ENCODE measurements at places on chromosomes 3 and 15. TPM values are rescaled to one million over a fixed set of nuclear protein-coding genes. Genes with fewer than 3 reads are reported as not detected.

- DNase-seq, result no peak
Observed at GRCh38 chr3:122255757-122256439, 69.2 kb upstream of the CSTA start.

DNA sequence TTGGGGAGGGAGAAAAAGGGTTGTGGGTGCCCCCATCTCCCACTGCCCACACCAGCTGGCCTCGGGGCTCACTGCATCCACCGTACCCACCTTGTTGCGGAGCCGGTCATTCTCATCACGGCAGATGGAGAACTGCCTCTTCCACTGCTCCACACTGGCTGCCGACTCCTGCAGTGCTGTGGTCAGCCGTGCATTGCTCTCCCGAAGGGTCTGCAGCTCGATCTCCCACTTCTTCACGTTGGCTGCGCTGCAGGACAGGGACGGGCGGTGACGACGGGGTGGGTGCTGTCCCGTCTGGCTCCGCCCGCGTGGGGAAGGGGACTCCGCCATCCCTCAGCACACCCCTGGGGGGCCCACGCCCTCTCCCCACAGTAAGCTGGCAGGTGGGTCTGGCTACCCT lies 45.1 kb downstream of the WHAMM start:
- DNase-seq, result no peak

GRCh38 chr3:140206196-140207040 lies 271.4 kb downstream of the CLSTN2 start:
- DNase-seq, result no peak

DNA sequence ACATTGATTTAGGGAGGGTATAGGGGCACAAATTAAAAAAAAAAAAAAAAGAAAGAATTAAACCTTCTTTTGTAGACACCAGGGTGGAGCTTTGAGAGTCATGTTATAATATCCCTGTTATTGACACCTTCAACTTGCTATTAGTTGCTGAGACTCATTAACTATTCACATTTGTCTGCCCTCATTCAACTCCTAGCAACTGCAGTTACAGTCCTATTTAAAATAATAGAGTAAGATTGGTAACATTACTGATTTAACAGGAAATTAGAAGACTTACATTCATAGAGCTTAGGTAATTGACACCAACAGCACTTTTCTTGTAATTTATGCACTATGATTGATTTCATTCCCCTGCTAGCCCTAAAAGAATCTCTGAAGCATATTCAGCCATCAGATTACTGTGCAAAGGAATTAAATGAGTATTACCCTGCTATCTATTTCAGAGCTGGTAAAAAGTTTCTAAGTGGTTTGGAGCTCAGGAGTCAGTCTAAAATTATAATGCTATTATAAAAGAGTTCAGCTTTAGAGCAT lies 148.8 kb upstream of the TBL1XR1 start:
- no peak for DNase-seq

GRCh38 chr3:124586126-124587052 lies 143.9 kb upstream of the UMPS start:
- no peak for DNase-seq

- no peak for DNase-seq
Observed at GRCh38 chr3:156761713-156762451, 64.3 kb upstream of the LEKR1 start.

GRCh38 chr3:12643010-12643380 lies 20.9 kb downstream of the RAF1 start:
- no peak for DNase-seq

GRCh38 chr15:34304613-34305012 lies 33.0 kb downstream of the SLC12A6 start:
- DNase-seq, result no peak

DNA sequence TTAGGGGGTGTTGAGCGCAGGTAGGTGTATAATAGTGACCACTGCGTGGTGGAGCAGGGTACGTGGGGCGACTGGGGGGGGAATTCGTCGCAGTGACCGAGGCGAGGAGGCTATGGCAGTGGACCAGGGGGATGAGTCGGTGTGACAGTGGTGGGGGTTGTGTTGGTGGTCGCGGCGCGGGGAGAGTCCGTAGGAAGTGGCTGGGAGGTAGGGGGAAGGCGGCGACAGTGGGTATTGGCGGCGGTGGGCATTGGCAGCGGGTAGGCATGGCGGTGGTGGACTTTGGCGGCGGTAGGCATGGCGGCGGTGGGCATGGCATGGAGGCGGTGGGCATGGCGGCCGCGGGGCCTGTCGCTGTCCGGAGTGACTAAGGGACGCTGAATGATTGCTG lies 739 bp downstream of the SNRPN start:
- DNase-seq, result peak; percentile 36

- DNase-seq, result no peak
Observed at GRCh38 chr3:185460719-185461350, 38.0 kb downstream of the TMEM41A start.

DNA sequence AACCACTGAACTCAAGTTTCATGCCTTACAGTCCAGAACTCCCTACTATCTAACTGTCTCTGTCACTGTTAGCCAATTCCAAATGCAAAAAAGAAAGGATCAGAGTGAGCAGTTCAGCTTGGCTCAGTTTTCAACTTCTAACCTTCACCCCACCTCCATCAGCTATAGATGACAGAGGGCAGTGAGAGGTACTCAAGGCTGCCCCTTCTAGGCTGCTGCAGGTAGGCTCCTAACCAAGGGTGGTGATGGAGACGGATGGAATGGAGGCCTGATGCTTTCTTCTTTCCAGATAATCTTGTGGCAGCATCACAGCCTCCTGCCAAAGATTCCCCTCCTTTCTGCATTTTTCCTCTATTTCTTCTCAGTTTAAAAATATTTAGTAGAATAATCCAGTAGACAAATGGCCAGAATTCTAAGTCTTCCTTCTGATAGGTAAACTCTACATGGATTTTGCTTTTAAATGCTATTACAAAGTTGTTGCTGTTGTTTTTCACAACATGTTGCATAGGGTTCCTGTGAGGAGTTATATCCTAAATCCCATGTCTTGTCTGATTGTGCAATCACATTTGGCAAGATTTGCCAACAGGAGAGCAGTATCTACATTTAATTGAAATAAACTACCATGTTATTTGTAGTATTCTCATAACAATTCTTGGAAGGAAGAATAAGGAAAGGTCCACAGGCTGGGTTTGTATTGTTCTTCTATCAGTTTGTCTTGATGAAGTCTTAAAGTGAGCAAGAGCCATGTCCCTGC lies 301.6 kb upstream of the TRIM42 start:
- DNase-seq, result no peak

DNA sequence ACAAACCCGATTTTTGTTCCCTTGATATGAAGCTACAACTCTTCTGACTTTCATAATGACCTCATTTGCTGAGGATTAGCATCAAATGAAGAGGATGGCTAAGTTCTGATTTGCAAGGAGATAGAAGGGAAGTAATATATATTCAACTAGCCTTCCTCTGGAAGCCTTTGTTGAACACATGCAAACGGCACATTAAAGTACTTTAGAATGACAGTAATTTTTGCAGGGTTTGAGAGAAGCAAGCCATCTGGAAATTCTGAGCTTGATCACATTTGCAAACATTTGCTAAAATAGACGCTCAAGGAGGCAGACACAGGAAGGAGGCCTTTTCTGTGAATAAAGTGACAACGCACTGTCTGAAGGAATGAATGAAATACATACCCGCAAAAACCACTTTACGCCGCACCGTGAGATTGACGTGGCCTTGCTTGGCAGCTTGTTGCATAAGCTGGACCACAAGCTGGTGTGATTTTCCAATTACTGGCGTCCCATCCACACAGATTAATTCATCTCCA lies 657.2 kb downstream of the MAGI1 start:
- no peak for DNase-seq

GRCh38 chr3:97515076-97515475 lies 249.5 kb upstream of the ARL6 start:
- DNase-seq, result no peak

DNA sequence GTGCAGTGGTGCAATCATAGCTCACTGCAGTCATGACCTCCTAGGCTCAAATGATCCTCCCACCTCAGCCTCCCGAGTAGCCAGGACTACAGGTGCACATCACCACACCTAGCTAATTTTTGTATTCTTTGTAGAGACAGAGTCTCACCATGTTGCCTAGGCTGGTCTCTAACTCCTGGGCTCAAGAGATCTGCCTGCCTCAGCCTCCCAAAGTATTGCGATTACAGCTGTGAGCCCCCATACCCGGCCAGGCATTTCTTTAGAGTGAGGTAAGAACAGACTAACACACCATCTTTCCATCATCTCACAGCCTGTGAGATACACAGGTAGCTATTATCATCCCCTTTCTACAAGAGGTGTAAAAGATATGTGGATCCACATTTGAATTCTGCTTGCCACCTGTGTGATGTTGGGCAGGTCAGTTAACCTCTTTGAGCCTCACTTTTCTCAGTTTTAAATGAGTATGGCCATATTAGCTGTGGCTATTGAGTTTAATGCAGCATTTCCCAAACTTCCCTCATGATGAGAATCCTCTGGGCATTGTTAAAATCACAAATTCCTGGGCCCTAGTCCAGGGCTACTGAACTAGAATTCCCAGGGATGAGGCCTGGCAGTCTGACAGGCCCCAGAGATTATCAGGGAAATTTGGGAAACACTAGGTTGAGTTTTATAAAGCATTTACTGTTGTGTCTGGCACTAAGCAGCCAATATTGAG lies 46.0 kb downstream of the ANP32A start:
- no peak for DNase-seq

DNA sequence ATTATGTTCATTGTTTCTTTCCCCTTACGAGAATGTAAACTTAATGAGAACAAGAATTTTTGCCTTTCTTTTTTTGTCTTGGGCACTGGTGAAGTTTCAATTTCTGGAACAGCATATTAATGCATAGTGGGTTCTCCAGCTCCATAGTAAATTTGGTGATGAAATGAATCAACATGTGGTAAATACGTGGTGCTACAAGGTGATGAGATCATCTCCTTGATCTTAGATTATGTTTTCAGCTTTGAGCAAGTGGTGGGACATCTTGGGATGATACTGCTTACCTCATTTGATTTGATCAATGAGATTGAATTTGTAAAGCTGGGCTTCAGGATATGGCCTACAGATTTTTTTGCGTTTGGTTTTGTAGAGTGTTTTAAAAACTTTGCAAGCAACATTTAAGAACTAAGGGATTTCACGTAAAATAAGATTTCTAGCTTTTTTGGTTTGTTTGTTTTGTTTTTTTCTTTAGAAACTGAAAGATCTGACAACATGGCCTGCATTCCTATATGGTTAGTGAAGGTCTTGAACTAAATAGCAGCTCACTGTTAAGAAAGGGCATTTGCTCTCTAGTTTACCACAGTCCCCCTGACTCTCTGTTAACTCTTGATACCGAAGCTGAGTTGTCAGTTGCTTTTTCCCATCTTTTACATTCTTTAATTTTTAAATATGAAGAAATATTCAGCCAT lies 45.6 kb downstream of the FNDC3B start:
- DNase-seq, result no peak

DNA sequence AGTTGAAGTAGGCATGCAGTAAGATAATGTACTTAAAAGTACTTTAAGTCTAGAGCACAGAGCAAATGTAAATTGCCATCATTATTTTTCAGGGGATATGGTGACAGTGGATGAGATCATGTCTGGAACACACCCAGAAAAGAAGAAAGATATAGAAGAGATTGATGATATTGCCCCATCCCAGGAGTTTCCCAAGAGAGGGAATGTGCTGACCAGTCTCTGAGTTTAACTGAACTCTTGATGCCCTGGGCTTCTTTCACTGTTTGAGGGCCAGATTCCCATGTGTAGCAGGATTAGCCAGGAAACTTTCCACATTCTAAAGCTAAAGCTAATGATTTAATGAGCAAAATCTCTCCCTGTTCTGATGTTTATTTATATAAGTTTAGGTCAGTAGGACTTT lies 366.8 kb upstream of the UMPS start:
- no peak for DNase-seq

GRCh38 chr3:103440539-103441203 lies 1005.9 kb downstream of the ZPLD1 start:
- no peak for DNase-seq

GRCh38 chr3:154236331-154236730 lies 88.0 kb downstream of the DHX36 start:
- no peak for DNase-seq

DNA sequence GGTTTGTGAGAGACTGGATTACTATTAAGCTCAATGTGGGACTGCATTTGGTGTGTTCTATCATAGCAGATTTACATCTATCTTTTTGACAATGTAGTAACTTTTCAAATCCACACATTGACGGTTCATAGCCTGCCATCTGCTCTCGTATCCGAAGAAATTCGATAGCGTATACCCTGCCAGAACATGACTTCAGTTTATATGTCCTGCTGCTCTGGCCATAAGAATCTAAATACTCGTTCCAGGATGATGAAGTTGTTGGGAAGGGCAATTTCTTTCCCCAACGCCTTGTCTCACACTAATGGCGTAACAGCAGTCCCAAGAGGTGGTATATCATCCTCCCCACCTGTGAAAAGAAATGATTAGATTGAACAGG lies 180.0 kb downstream of the LSAMP start:
- no peak for DNase-seq

DNA sequence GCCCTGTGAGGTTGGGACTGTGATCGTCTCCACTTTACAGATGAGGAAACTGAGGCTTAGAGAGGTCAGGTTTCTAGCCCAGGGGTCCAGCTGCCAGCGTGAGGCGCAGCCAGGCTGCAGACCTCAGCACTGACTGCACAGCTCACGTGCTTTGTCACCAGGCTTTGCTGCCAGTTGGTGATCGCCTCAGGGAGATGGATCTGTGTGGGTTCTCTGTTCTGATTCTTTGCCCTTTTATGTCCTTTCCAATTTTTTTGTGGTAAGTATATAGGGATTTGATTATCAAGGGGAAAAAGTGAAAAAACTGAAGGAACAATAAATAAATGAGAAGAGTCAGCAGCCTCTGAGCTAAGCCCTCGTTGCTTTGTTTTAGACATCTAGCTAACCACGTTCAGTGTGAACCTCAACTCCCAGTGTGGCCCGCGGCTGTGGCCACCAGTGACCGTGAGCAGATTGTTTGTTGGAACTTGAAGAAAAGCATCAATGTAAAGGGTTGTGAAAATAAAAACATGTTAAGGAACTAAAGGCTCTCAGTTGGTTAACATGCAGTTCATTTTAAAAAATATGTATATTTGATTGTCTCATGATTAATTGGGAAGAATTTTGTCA lies 117.6 kb downstream of the PDE8A start:
- DNase-seq, result no peak

- peak; percentile 54 for DNase-seq
Observed at GRCh38 chr3:51982838-51983577, at the start of gene ACY1. Gene ACY1 (plus strand): TSS chr3:51983535. CDS start chr3:51984065, 530 bp downstream.

GRCh38 chr3:131729643-131730017 lies 226.9 kb upstream of the MRPL3 start:
- no peak for DNase-seq

Gene FGD5
- 0.06 TPM for total RNA-seq

Gene NPAP1
- total RNA-seq, result not detected

Gene LRRC31
- not detected for total RNA-seq

Gene SH3GL3
- not detected for total RNA-seq

Gene ANP32A
- total RNA-seq, result 134 TPM

Gene GPR62
- total RNA-seq, result not detected

Gene ZKSCAN7
- total RNA-seq, result 4.1 TPM

Gene SERINC4
- 0.25 TPM for total RNA-seq

Gene CACNA2D2
- total RNA-seq, result 1.7 TPM

Gene C3orf33
- 3.1 TPM for total RNA-seq

Gene CASR
- total RNA-seq, result 0.03 TPM

Gene CCR3
- 0.55 TPM for total RNA-seq

Gene IL1RAP
- total RNA-seq, result 14.6 TPM

All from CD4-positive, alpha-beta memory T cell (primary cell).